ENCODE measurements at places on chromosomes 6 and 20.
A peak's percentile ranks its signal among the peaks of the same experiment; 100 is the strongest.

GRCh38 chr6:20737912-20738311 lies 203.7 kb downstream of the CDKAL1 start:
- no peak for DNase-seq

DNA sequence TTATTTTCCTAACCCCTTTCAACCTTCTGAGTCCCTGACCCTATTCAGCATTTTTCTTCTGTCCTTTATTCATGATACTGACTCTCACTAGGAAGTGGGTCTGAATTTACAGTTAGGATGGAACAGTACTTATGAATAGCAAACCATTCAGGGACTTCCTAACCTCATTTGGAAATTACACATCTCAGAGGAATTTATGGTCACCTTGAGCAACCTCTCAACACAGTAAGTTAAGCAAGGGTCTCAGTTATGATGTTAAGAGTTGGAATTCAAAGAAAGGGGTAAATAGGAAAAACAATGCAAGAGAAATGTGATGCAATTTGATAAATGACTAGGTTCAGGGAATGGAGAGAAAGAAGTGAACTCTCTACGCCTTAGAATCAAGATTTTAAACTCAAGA lies 97.3 kb downstream of the GPR6 start:
- DNase-seq, result no peak

DNA sequence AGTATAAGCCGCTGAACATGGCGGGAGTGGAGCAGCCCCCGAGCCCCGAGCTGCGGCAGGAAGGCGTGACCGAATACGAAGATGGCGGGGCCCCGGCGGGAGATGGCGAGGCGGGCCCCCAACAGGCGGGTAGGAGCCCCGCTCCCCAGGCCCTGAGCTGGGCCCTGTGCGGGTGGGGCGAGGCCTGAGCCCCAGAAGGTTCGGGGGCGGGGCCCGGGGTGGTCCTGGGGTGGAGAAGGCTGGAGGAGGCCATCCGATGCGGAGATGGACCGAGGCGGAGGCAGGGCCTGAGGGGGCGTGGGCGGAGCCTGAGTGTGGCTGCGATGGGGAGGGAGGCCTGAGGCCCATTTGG lies 7.1 kb downstream of the L3MBTL1 start:
- DNase-seq, result no peak

DNA sequence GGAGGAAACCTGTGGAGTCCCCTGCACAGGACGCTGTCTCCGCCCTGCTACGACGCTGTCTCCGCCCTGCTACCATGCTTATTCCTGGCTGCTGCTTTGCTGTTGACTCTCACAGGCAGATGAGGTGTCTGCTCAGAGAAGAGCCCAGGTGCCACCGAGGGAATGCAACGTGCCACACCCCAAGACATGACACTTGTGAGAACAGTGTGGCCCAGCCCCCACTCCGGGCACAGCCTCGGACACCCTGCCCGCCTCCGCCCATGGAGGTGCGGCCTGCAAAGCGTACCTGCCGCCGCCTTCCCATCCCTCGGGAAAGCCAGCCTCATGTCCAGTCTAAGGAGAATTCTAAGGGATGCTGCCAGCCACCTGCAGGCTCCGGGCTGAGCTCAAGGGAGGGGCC lies 15.6 kb upstream of the MRGBP start:
- DNase-seq, result no peak

DNA sequence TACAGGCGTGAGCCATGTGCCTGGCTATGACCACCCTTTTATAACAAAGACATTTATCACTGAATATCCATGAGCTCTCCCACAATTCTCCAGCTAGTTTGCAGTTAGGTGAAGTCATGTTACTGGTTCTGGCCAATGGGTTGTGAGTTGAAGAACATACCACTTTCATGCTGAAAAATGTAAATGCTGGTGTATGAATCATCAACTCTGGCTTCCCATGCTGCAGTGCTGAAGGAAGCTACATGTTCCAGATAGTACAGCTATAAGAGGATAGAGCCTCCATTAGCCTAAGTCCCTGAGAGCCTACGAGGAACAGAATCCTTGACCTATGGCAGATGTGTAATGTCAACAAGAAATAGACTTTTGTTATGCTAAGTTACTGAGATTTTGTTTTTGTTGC lies 180.4 kb downstream of the BTBD9 start:
- DNase-seq, result no peak

DNA sequence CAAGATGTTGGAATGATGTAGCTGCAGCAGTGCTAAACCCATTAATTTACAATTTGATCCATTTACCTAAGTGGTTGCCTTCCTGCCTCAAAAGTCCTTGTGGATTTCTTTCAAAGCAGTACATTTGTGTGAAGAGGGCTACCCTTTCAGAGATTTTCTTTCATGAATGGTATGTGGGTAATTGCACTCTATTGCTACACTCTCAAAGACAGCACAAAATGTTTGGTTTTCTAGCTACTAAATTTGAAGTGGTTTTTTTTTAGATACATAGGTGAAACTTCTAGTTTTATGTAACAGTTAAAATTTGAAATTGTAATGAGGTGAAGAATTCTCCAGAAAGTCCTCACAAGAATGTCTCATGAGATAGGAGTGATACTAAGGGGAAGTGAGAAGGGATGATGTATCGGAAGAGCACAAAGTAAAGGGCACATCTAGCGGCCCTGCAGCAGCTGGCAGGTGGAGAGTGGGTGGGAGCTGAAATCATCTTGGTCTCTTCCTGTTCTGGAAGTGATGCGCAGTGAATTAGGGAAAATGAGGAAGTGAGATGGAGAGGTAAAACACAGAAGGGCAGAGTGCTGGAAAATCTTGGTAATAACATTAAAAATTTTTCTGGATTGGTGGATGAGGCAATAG lies 236.8 kb upstream of the MAN1A1 start:
- no peak for DNase-seq

GRCh38 chr20:46765506-46766120 lies 56.2 kb downstream of the SLC2A10 start:
- no peak for DNase-seq

- no peak for DNase-seq
Measured at GRCh38 chr6:87618531-87618930, 28.6 kb downstream of the ORC3 start.

DNA sequence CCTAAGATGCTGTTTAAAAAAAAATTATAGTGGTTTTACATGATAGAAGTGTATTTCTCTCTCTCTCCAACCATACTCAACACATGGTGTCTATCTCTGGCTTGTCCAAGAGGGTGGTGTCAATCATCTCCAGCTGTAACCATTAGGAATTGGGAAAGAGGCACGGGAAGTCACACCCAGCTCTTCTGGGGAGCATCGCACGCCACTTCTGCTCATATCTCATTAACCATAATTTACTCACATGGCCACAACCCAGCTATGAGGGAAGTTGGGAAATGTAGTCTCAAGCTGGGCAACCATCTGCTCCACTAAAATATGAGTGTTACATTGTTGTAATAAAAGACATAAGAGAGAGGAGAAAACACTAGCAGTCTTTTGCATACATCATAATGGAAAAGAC lies 30.4 kb upstream of the TSHZ2 start:
- no peak for DNase-seq

DNA sequence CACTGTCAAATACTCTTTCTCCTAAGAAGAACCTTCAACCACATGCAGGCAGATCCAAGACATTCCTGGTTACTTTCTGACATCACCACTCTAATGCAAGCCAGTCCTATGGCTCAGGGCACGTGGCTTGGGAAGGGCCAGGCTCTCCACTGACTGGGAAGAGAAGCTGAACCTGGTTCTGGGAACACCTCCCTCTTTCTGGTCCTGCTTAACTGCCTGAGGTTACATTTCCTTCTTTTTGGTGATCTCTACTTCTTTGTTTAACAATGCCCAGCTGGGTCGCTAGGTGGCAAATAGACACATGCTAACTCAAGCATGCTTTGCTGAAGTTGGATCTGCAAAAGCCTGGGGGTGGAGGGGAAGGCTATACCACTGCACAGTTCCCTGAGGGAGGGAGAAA lies 249.8 kb downstream of the GMDS start:
- no peak for DNase-seq

DNA sequence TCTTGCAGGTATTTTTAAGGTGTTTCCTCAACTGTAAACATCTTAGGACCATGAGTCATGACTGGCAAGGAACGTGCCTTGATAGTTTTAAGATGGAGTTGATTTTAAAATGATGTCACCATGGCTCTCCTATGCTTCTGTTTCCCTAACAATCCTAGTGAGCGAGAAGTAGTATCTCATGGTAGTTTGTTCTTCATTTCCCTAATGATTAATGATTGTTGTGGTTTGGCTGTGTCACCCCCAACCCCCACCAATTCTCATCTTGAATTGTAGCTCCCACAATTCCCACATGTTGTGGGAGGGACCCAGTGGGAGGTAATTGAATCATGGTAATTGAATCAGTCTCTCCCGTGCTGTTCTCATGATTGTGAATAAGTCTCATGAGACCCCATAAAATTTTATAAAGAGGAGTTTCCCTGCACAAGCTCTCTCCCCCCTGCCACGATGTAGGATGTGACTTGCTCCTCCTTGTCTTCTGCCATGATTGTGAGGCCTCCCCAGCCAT lies 16.8 kb upstream of the BNIP5 start:
- no peak for DNase-seq

- DNase-seq, result no peak
Measured at GRCh38 chr6:122736163-122736562, 43.4 kb upstream of the FABP7 start.

DNA sequence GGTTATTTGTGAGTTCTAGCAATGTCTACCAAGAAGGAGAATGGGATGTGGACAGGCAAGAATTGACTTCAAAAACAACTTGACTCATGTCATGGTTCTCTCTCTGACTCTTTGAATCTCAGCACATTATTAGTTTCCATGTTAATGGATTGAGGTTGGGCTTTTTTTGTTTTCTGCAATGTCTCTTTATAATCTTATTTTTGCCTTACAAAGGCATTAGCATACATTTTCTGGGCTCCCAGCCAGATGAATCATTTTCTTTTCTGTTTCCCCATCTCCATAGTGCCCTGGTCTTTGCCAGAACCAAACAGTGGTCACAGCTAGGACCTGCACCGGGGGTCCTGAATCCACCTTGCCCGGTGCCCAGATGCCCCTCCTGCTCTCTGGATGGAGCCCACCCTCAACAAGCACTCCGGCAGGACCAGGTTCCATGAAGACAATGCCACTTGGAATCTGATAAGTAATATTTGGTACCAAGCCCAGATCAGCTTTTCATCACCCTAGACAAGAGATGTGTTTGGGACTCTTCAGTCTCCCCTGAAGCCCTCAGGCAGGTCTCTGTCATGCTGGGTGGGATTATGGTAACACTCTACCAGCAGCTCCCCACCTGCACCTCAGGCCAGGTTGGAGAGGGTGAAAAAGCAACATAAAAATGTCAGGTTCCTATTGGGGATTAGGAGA lies 266.7 kb upstream of the SULF2 start:
- peak; percentile 28 for DNase-seq

- DNase-seq, result no peak
Measured at GRCh38 chr6:33126101-33126714, 50.4 kb downstream of the HLA-DPB1 start.

- DNase-seq, result peak; percentile 47
Measured at GRCh38 chr6:43368259-43369160, 937 bp downstream of the ZNF318 start.

DNA sequence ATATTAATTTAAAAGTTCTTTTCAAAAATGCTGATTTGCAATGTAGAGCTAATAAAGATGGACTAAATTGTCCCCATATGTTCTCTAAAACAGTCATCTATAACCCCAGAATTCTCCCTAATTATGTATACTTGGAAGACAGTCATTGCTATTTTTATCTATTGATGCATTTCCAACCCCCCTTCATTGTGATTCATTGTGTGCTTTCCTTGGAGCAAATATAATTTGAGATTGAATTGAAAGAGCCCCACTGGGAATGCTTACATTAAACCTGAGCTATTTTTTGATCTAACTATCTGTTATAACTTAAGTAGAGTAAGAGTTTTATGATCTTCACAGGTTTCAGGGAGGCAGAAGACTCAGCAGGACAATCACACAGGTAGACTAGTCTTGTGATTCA lies 73.7 kb upstream of the PTCHD4 start:
- DNase-seq, result no peak

- peak; percentile 71 for DNase-seq
Measured at GRCh38 chr6:100228834-100229441, 234.9 kb upstream of the MCHR2 start.

- no peak for DNase-seq
Measured at GRCh38 chr6:4728926-4729325, 47.3 kb upstream of the CDYL start.

GRCh38 chr20:12411246-12411940 lies 493.7 kb downstream of the BTBD3 start:
- DNase-seq, result no peak

GRCh38 chr6:4776493-4777393 lies 539 bp downstream of the CDYL start:
- DNase-seq, result peak; percentile 19

- no peak for DNase-seq
Measured at GRCh38 chr6:96626759-96627364, 63.9 kb downstream of the FHL5 start.

DNA sequence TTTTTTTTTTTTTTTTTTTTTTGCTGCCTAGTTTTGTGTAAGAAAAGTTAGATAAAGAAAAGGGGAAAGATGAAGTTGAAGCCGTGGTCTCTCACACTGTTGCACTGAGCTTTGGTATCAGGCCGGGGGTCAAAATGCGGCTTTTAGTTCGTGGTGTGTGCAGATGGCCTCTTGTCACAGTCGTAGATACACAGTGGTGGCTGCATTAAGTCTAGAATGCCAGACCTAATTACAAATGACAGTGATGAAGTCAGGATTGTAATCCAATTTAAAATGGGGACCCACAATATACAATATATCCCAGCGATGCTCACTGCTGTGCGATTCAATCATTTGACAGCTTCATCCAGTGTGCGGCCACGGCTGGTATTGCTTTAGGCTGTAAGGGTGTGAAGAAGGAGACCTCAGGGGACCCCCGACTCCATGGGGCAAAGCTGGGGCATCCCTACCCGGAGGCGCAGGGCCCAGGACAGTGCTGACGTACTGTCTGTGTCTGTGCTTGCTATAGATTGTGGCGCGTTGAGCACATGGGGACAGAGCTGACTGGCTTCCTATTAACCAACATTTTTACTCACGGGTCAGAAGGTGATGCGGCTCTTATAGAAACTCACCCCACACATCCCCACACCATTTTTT lies 210.0 kb upstream of the SOX4 start:
- DNase-seq, result no peak

DNA sequence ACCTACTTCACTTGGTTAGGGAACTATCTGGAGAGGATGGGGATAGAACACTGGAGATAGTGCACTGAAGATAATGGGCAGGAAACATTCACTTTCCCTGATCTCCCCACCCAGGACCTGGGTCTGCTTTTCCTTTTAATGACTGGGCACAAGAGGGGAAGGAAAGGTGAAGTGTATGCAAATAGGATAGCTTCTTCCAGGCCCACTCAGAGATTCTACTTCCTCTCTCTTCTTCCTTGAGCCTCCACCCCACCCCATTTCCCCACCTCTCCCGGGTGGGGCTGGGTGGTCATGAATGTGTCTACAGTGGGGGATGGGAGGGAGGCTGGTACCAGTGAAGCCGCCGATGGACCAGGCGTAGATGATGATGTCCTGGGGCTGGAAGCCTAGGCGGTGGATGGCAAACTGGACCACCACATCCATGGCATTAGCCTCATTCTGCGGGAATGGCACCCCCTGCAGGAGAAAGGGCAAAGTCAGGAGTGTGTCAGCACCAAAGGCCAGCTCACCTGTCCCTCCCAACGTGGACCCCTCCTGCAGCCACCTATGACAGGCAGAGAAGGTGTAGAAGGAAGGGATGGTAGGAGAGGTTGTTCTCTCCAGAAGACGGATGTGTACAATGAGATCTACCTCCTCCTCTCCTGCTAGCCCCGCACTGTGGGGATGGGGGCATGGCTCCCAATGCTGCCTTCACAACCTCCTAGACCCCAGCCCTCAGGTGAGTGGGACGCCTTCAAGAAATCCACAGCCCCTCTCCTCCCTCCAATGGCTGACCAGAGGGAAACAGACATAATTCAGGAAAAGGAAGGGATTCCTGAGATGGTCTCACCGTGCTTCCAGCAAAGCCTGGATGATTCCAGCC lies 8.6 kb upstream of the LY6G5C start:
- no peak for DNase-seq
